ENCODE measurements at places on chromosomes 3 and 15.

- DNase-seq = peak; percentile 7
These were observed 165.8 kb downstream of the GOLIM4 start for GRCh38 chr3:167929968-167930367.

GRCh38 chr15:91926908-91927270 lies 73.4 kb downstream of the SLCO3A1 start:
- no peak for DNase-seq

DNA sequence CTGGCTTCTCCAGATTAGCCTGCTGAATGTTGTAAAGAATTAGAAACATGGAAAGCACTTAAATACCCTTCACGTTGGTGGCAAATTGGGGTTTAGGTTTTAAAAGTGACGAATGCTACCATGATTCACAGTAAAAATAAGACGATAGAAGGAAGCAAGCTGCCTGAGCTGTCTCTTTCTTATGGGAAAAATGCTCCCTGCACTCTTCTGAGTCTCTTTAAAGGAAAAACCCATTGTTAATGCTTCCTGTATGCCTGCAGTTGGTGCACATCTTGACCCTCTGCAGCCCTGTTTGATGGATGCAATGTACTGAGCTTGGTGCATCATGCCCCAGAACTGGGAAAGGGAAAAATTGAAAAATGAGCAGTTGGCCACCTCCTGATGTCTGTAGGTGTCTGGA lies 258.6 kb upstream of the RASGRP1 start:
- DNase-seq = no peak

DNA sequence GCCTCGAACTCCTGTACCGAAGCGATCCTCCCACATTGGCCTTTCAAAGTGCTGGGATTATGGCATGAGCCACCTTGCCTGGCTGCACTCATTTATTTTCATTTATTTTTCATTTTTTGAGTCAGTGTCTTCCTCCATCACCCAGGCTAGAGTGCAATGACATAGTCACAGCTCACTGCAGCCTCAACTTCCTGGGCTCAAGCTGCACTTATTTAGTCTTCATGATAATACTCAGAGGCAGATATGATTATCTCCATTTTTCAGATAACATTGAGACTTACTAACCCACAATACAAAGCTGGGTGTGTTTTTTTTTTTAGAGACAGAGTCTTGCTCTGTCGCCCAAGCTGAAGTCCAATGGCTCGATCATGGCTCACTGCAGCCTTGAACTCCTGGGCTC lies 10.0 kb downstream of the PRKCI start:
- no peak for DNase-seq

DNA sequence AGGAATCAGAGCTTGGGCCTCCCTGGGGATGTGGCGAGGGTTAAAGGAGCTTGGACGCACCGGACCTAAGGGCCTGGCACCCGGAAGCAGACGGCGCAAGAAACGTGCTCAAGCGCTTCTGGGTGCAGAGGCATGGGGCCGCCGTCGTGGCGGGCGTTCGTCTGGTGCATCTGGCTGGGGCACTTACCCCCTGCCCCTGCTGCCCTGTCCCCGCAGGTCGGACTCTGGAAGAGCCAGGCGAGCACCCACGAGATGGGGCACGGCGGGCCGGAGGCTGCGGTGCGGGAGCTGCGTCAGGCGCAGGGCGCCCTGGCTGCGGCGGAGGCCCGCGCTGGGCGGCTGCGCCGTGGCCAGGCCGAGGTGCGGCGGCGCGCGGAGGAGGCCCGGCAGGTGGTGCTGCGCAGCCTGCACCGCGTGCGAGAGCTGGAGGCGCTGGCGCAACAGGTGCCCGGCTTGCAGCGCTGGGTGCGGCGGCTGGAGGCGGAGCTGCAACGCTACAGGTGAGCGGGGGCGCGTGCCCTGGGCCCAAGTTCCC lies 2.5 kb downstream of the EFCC1 start:
- peak; percentile 72 for DNase-seq

DNA sequence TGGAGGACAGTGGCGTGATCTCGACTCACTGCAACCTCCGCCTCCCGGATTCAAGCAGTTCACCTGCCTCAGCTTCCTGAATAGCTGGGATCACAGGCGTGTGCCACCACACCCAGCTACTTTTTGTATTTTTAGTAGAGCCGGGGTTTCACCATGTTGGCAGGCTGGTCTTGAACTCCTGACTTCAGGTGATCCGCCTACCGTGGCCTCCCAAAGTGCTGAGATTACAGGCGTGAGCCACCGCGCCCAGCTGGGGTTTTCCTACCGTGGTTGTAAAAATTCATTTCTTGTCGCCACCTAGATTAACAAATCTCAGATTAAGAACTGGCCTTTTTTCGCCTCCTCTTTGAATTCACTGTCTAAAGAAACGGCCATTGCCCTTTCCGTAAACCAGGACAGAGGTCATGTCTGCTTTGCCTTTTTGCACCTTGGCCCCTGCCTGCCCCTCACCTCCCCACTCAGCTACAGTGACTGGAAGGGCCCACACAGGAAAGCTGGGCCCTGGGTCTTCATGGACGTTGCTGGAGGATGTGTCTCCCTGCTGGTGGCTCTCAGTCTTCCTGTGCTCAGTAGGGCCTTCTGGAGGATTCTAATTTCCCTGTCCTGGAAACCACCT lies 17.2 kb downstream of the ZNF710 start:
- DNase-seq = no peak

DNA sequence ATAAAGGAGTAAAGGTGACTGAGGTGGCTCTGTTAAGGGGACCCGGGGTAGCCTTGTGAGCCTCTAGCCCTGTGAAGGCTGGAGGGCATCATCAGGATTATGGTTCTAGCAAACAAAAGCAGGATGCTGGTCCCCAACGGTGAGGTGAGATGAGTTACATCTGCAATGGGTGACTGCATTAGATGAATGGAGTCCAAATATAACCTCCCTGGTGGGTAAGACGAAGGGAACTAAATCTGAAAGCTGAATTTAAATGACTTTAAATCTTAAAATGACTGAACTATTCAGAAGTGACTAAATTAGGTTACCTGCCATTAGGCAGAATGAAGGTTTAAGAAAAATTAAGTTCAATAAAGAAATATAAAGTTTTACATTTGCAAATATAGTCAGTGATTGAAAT lies 4.6 kb upstream of the HLTF start:
- no peak for DNase-seq

DNA sequence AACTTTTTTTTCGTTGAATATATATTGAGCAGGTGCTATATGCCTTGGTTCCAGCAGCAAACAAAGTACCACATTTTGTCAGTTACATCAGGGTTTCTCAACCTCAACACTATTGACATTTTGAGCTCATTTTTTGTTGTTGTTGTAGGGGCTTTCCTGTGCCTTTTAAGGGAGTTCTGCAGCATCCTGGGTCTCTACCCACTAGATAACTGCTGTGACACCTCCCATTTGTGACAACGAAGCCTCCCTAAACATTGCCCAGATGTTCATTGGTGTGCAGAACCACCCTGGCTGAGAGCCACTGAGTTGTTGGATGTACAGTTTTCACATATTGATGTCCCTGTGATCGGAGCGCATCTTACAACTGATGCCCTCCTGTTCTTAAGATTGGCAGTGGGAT lies 382.6 kb downstream of the PTPRG start:
- DNase-seq = no peak

DNA sequence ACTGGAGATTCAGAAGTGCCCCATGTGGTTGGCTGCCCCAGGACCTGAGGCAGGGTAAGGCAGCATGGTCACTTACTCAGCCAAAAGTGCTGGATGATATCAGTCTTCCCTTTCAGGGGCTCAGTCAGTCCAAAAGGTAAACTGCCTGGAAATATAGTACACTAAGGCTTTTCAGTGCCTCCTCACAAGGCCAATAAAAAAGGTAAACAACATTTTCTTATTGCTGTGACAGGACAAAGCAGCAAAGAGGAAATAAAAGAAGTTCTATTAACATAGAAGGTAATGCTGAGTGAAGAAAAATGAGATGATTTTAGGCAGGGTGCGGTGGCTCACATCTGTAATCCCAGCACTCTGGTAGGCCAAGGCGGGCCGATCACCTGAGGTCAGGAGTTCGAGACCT lies 66.5 kb upstream of the CDAN1 start:
- DNase-seq = no peak

DNA sequence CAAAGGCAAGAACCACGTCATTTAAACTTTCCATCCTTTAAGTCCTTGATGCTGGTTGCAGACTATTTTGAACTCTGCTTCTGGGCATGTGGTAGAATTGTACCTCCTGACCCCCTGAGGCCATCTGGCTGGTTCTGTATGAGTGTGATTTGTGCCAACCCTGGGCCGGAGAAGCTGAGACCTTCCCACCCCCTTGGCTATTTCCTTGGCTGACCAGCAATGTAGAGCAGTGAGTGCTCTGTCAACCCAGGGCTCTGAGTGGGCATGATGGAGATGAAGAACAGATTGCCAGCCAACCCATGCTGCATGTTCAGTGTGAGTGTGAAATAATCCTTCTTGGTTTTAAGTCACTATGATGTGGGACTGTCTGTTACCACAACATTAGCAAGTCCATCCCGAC lies 82.1 kb upstream of the RASGRP1 start:
- no peak for DNase-seq

DNA sequence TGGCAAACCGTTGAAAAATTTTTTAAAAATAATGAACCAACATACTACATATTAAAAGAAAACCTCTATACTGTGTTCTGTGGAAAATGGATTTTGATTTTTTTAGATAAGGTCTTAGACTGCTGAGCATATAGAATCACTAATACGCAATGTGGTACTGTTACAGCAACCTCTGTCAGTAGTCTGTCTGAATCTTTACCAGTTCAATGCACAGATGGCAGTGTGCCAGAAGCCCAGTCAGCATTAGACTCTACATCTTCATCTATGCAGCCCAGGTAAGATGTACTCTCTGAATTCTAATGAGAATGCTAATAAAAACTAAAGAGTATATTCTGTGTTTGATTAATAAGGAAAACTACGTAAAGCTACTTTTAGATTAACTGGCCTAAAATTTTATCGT lies 31.3 kb upstream of the FAH start:
- DNase-seq = no peak

GRCh38 chr15:90449206-90449735 lies 61.2 kb downstream of the IQGAP1 start:
- DNase-seq = no peak

GRCh38 chr3:186432189-186432588 lies 70.2 kb upstream of the DGKG start:
- no peak for DNase-seq

DNA sequence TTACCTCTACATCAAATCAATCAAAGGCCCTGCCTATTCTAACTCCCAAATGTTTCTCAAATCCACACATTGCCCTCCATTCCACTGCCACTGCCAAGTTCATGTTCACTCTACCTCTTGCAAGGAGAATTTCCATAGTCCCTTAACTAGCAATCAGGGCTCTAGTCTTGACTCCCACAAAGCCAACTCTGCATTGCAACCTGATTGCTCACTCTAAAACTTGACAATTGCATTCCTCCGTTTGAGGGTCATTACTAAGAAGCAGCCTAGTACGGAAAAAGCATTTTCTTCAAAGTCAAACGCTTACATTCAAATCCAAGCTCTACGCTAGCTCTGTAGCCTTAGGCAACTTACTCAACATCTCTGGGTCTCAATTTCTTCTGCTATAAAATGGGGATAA lies 1.2 kb downstream of the CPA3 start:
- DNase-seq = no peak

GRCh38 chr15:88792342-88793282 lies 10.6 kb upstream of the ACAN start:
- DNase-seq = no peak

GRCh38 chr3:45950686-45951600 lies 7.7 kb downstream of the CXCR6 start:
- no peak for DNase-seq

GRCh38 chr3:72426618-72427397 lies 421.4 kb downstream of the SHQ1 start:
- no peak for DNase-seq

DNA sequence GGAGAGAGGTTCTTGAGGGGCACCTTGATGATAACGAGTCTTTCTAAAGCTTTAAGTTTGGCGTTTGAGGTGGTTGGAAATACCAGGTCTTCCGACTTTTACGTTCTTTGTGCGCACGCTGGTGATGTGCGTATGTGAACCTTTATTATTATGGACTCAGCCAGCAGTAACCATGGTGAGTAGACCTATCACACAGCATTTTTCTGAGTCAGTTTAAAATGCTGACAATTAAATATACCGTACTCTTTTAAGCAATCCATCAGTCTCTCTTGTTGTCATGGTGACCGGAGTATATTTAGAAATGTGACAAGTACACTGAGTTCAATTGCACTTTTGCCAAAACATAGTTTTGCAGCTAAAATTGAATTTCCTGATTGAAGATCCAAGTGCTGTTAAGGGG lies 172.2 kb downstream of the LPP start:
- DNase-seq = no peak

DNA sequence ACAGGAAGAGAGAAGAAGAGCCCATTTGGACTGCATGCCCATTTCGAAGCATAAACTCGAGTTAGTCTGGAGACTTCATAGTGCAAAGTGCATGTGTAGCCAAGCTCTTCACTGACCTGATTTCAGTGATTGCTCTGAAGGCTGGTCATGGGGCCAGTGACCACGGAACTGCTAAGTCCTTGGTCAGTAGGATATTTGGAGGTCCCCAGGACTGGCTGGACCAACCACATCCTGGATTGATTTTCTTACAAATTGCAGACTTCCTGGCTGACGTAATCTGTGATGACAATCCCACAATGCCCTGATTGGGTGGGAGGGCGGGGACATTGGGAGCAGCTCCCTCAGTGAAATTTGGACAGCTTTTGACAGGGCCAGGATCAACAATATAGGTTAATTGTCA lies 233.4 kb downstream of the CACNA2D3 start:
- no peak for DNase-seq

DNA sequence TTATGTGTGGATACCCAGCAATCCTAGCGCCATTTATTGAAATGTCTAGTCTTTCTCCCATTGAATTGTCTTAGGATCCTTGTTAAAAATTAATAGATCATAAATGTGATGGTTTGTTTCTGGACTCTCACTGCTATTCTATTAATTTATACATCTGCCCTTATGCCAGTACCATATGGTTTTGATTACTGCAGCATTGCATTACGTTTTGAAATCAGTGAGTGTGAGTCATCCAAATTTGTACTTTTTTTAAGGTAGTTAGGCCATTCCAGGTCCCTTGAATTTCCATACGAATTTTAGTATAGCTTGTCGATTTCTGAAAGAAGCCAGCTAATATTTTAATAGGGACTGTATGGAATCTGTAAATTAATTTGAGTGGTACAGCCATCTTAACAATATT lies 648.6 kb upstream of the ZNF385D start:
- no peak for DNase-seq

- no peak for DNase-seq
These were observed 38.0 kb downstream of the BBS4 start for GRCh38 chr15:72724028-72724427.

- DNase-seq = no peak
These were observed 59.3 kb downstream of the NR1D2 start for GRCh38 chr3:24004171-24004938.
